Activated T-helper 1 cell treated with anti-CD3 and anti-CD28 coated beads, Interleukin-2, amount 50 U/mL, for 16 hours (primary cell): ENCODE measurements at places on chromosomes 11 and 22.

DNA sequence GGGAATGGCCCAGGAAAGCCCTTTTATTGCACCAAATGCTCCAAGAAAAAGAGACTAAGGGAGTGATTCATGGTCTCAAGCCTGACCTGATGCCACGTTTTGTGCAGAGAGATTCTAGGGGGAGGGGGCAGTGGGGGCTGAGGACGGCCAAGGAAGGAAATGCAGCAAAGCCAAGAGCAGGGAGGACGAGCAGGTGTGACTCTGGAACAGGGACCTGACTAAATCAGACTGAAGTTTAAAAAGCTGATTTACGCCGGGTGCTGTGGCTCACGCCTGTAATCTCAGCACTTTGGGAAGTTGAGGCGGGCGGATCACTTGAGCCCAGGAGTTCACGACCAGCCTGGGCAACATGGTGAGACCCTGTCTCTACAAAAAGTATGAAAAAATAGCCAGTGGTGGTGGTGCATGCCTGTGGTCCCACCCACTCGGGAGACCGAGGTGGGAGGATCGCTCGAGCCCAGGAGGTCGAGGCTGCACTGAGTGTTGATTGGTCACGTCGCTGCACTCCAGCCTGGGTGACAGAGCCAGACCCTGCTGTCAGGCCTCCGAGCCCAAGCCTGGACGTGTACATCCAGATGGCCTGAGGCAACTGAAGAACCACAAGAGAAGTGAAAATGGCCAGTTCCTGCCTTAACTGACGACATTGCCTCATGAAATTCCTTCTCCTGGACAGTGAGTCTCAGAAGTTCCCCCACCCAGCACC lies 10.8 kb upstream of the IFITM3 start:
- DNase-seq, result no peak

GRCh38 chr11:82832983-82833382 lies 67.2 kb downstream of the PRCP start:
- DNase-seq, result no peak

DNA sequence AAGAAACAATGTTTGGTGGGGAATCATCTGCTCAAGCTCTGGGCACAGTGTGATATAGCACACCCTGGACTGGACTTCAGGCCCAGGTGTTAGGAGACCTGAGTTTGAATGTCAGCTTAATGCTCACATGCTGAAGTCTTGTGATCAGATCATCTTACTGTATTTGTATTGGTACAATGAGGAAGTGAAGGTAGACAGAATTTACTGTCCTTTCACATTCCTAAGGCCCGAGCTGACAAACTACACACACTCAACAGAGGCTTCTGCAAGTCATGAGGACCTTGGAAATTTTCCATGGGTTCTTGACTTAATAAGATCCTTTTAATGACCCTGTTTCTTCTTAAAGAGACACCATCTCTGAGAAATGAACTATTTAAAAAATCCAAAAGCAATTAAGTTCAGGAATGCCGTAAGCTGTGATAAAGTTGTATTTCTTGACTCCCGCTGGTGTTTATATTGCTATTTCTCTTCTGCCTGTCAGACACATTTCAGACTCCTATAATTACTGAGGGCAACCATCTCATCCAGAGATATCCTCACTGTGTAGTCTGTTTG lies 802.0 kb downstream of the DLG2 start:
- DNase-seq, result no peak

DNA sequence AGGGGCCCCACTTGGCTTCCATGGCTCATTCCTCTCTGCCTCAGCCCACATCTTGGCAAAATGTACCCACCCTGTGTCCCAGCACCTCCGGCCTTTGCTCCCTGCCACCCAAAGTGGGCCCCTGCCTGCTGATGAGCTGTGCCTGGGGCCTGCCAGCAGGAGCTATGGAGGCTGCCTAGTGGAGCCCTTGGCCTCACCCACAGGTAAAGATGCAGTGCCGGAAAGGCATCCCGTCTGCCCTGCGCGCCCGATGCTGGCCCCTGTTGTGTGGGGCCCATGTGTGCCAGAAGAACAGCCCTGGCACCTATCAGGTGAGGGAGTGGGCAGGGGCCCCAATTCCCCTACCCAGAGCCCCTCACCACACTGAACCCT lies 1.3 kb downstream of the TBC1D10C start:
- DNase-seq, result no peak

DNA sequence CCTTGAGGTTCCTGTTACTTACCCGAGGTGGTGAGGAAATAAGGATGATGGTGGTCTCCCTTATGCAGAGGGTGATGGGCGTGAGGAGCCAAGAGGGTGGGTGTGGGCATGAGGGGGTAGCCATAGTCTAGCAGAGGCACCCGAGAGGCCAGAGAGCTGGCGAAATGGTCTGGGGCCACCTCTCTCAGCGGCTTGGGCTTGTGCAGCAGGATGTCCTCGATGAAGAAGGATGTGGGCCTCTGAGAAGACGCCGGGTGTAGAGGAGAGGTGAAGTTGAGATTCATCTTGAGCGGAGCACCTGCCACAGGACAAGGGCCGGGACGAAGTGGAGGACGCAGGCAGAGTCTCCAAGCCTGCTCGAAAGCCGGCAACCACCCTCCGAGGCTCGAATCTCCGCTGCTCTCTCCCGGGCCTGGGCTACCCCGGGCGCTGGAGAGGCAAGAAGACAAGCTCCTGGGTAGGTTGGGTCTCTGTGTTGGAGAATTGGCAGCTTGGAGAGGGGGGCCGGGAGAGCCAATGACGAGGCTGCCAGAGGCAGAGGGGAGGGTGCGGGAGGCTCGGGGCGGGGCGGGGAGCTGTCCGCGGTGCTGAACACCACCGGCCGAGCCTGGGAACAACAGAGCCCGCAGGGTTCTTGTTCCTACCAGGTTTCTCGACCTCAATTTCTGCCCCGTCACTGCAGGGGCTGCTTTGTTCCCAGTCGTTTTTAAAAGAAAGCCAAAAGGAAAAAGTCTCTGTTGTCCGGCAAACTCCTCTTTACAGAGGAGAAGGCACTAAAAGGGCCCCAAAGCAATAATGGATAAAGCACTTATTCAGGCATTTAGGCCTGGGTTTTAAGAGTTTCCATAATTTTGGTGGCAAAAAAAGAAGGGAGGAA lies at the start of gene BSX:
BSX (minus strand) TSS at position 447 of the 877 bp plus-strand sequence; CDS start at position 284, 163 bp downstream.
- DNase-seq, result peak; percentile 18

GRCh38 chr11:117435326-117435725 lies 107.7 kb downstream of the CEP164 start:
- DNase-seq, result no peak
